Fibroblast of pulmonary artery (primary cell): ENCODE measurements at places on chromosomes 3 and 15.

GRCh38 chr3:9732080-9732739, 675 bp downstream of the BRPF1 start:
- DNase-seq = no peak

DNA sequence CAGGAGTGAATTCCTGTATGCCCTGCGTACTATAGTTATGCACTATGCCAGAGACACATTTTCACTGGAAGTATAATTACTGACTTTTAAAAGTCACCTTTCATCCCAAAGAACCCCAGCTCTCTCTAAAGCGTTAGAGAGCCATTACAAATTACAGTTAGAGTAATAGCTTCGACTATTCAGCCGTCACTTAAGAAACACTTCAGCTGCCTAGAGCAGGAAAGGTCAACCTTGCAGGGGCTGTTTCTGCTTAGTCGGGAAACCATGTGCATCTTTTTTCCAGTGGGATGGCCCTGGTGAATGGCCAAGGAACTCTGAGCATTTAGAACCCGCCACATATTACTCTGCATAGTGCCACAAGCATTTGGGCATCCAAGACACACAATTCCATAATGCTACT, 235.9 kb downstream of the ARRDC4 start:
- no peak for DNase-seq

GRCh38 chr3:81668283-81668682, 93.2 kb downstream of the GBE1 start:
- DNase-seq = no peak

- DNase-seq = no peak
Observed at GRCh38 chr3:71134521-71134920, 449.0 kb downstream of the FOXP1 start.

- DNase-seq = no peak
Observed at GRCh38 chr15:90743407-90743806, 26.3 kb downstream of the BLM start.

GRCh38 chr15:29690765-29691475, 131.3 kb downstream of the TJP1 start:
- DNase-seq = peak; percentile 28

DNA sequence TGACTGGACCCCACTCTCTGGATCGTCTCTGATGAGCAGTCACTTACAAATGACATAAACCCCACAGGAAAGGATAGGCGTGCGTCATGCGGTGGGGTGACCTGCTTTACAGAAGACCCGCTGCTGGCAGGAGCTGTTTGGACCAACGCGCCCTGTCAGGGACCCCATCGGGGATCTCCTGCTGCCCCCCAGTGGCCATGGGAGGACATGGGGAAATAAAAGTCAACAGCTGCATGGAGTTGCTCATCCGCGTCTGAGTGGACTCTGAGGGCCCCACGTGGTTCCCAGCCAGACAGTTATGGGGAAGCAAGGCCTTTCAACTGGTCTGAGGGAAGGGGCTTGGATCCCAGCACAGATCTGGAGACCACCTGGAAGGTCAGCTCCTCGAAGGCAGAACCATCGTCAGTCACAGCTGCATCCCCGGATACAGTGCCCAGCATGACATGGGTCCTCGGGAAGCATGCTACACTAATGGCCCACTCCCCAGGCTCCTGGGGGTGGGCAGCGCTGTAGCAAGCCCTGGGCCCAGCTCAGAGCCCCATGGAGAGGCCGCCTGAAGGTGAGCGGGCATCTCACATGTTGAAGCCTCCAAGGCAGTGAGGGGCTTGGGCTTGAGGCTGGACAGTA, 32.1 kb downstream of the PTH1R start:
- DNase-seq = peak; percentile 84

DNA sequence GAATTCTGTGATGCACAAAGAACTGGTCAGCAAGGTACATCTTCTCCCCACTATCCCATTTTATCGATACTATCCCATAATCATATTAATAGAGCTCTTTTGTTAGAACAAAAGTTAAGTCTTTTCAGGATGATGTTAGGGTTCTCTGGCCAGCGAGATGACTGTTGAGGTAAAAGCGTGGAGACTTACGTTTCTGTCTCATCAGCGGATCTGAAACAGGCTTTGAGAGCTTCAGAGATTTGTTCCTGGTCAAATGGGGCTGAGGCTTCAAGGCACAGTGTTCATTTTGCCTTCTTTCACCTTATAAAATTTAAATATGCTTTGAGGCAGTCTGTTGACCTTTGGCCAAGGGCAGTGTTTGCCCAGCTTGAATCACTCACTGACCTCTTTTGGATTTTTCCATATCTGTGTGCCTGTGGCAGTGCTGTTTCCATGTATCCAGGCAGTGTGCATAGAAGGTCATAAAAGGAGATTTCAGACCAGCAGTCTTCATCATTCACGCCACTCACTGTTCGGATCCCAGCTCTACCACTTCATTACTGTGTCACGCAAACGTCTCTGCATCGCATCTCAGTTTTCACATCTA, 3.1 kb downstream of the ADAMTSL3 start:
- no peak for DNase-seq

- DNase-seq = no peak
Observed at GRCh38 chr3:127304121-127304744, 16.4 kb upstream of the PRR20G start.

GRCh38 chr3:40800343-40800742, 275.6 kb downstream of the ZNF621 start:
- peak; percentile 91 for DNase-seq

DNA sequence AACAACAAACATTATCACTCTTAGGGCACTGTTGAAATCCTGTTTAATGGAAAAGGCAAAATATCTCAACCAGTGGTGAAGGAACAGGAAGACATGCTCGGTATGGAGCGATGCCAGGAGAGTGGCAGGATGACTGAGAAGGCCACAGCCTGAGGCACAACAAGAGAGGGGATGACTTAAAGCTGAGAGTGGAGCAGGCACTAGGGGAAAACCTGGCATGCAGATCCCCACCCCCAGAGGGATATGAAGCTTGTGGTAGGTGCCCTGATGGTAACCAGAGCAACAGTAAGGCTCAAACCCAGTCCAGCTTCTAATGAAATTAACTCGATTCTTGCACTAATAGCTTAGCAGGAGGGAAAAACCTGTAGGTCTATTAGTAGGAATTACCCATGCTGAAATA, 40.4 kb downstream of the LYSMD4 start:
- no peak for DNase-seq

- no peak for DNase-seq
Observed at GRCh38 chr15:64149893-64150578, 1.5 kb upstream of the SNX22 start.

- peak; percentile 60 for DNase-seq
Observed at GRCh38 chr3:196639483-196640296, at the start of gene NRROS. Gene NRROS (plus strand): TSS chr3:196639694. CDS start chr3:196654540, 14,846 bp downstream.

DNA sequence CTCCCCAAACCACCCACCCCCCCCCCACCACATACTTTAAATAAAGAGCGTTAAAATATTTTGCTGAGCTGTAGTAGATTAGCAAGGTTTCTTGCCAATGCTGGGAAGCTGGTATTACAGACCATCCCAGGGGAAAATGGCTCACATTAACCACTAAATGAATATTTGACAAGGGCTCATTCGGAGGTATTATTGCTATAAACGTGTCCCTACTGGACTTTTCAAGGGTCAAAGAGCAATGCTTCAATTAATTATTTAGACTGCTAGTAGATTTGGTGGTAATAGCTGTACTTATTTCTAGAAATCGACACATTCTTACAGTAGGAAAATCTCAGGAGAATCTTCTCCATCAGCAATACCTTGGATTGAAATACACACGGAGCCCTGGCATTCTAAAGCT, 5.2 kb downstream of the SOX2 start:
- no peak for DNase-seq
